ENCODE measurements at places on chromosomes 5 and 9. TPM values are rescaled to one million over a fixed set of nuclear protein-coding genes. Genes with fewer than 3 reads are reported as not detected.

DNA sequence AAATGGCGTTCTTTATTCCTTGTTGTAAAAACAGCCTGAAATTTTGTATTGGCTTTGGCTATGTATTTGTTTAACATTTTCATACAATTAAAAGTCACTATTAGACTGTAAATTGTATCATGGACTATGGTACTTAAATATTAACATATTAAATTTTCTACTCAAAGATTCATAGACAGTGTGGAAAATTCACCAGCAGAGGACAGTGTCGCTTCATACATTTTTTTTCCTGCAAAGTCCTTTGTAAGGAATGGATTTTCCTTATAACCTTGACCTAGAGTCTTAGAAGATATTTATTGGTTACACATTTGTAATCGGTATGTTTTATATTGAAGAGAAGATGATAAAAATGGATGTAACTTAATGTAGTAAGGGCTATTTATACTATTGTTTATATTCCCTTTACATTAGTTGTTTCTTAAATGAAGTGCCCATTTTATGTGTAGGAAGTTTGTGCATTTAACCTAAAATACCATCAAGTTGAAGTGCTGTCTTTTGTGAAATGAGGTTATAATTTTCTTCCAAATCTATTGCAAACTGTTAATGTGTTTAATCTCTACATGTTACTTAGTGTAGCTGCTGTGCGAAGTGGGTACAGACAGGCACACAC lies 150.1 kb downstream of the KDM4C start:
- DNase-seq = peak; percentile 61

DNA sequence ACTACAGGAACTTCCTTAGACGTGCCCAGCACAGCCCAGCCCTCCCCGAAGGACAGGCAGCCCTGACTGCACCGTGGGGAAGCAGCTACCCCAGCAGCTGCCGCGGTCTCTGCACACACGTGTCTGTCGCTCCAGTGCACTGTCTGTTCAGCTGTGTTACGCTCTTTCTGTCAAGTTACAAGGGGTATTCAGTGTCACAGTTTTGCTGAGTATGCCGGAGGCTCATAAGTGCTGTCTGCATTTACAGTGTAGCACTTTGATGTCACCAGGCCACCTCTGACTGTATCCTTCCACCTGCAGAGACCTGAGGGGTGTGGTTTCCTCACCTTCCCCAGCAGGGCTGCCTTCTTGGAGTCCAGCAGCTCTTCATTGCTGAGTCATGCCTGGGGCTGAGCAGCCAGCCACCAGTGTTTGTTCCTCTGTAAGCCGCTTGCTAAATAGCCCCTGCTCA lies 126.8 kb downstream of the EHMT1 start:
- peak; percentile 82 for DNase-seq

DNA sequence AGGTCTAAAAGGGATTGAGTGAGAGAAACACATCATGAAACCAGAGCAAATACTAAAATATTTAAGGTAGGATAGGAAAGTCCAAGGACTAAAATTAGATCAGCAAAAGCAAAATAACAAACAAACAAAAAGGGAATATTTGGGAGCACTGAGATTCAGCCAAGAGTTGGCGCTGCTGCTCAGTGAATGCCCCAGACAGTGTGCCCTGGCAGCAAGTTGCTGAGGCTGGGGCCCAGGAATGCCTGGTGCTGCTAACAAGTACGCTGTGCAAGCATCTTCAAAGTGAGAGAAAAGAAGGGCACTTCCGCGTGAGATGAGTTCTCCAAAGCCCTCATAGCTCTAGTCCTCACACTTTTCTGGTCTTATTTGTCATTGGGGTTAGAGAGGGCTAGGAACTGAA lies 603.3 kb downstream of the EFNA5 start:
- DNase-seq = peak; percentile 3

DNA sequence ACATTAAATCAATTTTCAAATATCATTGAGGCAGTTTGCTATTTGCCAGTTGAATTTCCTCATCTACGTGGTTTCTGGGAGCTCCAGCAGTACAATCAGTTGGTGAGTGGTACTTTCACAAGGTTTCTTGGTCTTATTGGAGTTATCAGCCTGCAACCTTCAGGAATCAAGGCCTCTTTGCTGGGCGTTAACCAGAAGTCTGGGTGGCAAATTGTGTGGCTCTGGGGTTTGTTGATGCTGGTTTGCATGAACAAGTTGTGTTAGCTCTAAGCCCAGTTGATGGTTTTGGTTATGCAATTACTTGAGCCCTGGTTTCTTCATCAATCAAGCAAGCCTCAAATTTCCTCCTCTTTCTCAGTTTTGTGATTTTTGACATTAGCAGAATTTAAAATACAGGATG lies 152.9 kb upstream of the ANKRD55 start:
- DNase-seq = no peak

The IFNA21 gene
- total RNA-seq = not detected

- DNase-seq = no peak
Observed at GRCh38 chr5:76717222-76718083, 1.5 kb downstream of the F2R start.

- no peak for DNase-seq
Observed at GRCh38 chr9:73093016-73093739, 58.5 kb upstream of the ANXA1 start.

The CRHBP gene
- total RNA-seq = not detected

- DNase-seq = no peak
Observed at GRCh38 chr9:70998962-70999361, 122.5 kb downstream of the TRPM3 start.

DNA sequence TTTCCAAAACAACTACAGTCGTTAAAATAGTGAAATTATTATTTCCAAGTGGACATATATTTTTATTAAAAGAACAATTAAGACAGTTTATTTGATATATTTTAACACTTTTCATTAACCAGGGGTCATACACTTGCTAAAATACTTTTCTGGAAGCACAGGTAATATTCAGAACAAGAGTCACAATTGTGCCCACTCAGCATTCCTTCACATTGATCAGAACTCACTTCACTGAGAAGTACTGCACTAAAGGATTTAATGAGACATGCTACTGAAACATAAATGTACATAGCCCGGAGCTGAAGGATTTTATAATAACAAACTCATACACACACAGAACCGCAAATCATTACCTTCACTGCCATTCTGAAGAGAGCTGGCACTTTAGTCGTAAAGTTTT lies 361.8 kb downstream of the ARL15 start:
- DNase-seq = no peak

GRCh38 chr9:31137176-31138160 lies 1247.0 kb upstream of the ACO1 start:
- no peak for DNase-seq

The HEMGN gene
- total RNA-seq = 4.1 TPM

DNA sequence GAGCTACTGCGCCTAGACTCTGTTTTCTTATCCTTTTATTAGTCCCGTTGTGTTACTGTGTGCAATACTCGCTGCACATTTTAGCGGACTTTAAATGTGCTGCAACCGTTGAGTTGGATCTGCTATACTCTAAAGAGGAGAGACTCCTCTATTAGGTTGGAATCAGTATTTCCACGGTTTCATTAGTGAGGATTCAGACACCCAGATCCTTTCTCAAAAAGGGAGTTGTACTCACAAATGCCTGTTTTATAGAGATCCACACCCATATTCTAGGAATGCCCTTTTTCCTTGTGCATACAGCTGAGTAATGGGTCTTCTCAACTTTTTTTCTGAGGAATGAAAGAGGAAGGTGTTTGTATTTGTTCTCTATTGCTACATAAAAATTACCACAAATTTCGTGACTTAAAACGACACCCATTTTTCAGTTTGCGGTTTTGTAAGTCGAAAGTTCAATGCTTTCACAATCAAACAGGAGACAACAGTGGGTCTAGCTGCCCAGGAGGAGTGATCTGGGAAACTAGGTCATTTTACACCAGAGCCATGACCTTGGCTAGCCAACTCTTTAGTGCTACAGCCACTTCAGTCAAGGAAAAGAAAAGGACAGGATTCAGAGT lies 52.8 kb upstream of the SLC44A1 start:
- no peak for DNase-seq

GRCh38 chr5:88380332-88380731 lies 111.7 kb upstream of the TMEM161B start:
- DNase-seq = no peak

DNA sequence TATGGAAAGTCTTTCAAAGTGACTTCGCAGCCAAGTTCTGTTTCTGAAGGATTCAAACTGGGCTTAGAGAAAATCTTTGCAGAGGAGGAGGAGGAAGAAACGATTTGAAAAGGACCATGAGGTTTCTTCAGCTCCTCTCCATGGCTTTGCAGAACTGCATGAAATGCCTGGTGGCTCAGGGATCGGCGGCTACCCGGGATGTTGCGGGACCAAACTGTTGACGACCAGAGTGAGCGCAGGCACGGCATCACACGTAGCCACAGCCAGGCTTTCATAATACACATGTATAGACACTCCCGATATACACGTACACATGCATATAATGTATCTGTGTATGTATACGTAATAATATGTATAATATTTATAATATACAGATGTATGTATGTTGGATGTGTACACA lies 180.0 kb downstream of the PAX5 start:
- DNase-seq = no peak

The SPATA31A3 gene
- total RNA-seq = not detected

DNA sequence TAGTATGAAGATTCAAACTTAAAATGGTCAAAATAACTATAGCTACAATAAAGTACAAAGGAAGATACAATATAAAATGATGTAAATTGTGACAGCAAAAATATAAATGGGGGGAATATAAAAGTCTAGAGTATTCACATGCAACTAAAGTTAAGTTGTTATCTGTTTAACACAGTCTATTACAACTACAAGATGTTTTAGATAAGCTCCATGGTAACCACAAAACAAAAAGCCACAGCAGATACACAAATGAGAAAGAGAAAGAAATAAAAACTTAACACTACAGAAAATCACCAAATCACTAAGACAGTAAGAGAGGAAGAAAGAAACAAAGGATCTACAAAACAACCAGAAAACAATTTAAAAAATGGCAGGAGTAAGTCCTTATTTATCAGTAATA lies 17.0 kb upstream of the SH3TC2 start:
- DNase-seq = no peak

The MEIKIN gene
- total RNA-seq = 3.9 TPM

DNA sequence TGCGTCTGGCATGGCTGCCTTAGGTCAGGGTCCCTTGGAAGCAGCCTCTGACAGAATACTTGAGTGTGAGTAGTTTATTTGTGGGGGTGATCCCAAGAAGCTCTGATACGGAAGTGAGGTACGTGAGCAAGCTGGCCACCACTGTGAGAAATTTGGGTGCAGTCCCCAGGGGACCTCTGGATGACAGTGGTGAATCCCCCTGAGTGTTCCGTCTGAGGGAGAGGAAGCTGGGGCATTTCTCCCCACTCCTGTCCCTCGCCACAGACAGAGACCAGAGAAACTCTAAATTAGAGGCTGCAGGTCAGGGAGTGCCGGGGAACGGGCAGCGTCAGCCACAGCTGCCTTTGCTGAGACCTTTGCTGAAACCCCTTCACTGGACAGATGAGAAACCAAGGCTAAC lies 155.9 kb upstream of the COL5A1 start:
- DNase-seq = no peak

GRCh38 chr5:135095052-135095715 lies 61.2 kb upstream of the PITX1 start:
- no peak for DNase-seq

Measured in tongue (tissue), 3 donors.